ENCODE measurements at places on chromosomes 16 and 17. TPM values are rescaled to one million over a fixed set of nuclear protein-coding genes. Genes with fewer than 3 reads are reported as not detected.

GRCh38 chr16:83586036-83586435, 221.7 kb upstream of the HSBP1 start:
- DNase-seq = no peak

DNA sequence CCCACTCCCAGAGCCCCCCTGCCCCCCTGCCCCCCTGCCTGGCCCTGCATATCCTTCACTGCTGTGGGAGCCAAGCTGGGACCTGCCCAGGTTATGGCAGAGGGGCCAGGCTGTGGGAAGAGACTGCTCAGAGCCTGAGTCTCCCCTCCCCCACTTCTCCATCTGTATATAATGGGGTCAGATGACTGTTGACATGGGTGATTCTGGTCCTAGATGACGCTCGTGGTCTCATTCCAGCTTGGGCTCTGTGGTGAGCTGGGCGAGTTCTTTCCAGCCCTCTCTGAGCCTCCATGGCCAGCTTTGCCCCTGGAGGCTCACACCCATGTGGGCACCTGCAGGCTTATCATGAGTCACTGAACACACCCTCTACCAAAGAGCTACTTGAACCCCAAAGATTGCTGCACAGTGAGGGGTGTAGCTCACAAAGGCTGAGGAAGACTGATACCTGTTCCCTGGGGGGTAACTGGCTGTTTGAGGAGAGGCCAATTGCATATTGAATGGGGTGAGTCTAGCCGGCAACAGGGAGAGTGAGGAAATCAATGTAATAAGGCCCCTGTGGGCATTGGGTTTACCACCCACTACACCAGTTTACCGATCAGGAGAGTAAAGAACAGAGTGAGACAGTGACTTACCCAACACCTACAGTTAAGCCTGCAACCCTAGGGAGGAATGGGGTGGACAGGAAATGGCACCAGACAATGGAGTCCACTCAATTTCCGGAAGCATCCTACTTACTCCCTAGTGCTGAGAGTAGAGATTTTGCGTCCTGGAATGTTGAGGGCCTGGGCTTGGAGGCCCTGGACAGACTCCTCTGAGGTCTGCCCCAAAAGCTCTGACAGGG, 4.2 kb upstream of the SREBF1 start:
- no peak for DNase-seq

DNA sequence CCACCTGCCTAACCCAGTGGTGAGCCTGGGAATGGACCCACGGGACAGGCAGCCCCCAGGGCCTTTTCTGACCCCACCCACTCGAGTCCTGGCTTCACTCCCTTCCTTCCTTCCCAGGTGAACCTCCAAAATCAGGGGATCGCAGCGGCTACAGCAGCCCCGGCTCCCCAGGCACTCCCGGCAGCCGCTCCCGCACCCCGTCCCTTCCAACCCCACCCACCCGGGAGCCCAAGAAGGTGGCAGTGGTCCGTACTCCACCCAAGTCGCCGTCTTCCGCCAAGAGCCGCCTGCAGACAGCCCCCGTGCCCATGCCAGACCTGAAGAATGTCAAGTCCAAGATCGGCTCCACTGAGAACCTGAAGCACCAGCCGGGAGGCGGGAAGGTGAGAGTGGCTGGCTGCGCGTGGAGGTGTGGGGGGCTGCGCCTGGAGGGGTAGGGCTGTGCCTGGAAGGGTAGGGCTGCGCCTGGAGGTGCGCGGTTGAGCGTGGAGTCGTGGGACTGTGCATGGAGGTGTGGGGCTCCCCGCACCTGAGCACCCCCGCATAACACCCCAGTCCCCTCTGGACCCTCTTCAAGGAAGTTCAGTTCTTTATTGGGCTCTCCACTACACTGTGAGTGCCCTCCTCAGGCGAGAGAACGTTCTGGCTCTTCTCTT, 2.6 kb upstream of the STH start:
- no peak for DNase-seq

GRCh38 chr17:28828294-28829040, 14.1 kb downstream of the FAM222B start:
- peak; percentile 3 for DNase-seq

- peak; percentile 60 for DNase-seq
Measured at GRCh38 chr17:67076290-67076689, 31.9 kb downstream of the CACNG1 start.

GRCh38 chr17:73250851-73251640, 10.6 kb downstream of the CPSF4L start:
- DNase-seq = no peak

GRCh38 chr16:56789360-56789759, 59.4 kb downstream of the NUP93 start:
- DNase-seq = no peak

- no peak for DNase-seq
Measured at GRCh38 chr17:80423536-80424225, 8.7 kb downstream of the ENDOV start.

DNA sequence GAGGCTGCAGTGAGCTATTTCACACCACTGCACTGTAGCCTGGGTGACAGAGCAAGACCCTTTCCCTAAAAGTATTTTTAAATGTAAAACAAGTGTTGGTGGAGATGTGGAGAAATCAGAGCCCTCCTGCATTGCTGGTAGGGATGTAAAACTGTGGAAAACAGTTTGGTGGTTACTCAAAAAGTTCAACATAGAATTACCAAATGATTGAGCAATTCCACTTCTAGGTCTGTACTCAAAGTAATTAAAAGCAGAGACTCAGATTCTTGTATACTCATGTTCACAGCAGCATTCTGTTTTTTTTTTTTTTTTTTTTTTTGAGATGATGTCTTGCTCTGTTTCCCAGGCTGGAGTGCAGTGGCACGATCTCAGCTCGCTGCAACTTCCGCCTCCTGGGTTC, 141.8 kb downstream of the PITPNC1 start:
- DNase-seq = no peak

DNA sequence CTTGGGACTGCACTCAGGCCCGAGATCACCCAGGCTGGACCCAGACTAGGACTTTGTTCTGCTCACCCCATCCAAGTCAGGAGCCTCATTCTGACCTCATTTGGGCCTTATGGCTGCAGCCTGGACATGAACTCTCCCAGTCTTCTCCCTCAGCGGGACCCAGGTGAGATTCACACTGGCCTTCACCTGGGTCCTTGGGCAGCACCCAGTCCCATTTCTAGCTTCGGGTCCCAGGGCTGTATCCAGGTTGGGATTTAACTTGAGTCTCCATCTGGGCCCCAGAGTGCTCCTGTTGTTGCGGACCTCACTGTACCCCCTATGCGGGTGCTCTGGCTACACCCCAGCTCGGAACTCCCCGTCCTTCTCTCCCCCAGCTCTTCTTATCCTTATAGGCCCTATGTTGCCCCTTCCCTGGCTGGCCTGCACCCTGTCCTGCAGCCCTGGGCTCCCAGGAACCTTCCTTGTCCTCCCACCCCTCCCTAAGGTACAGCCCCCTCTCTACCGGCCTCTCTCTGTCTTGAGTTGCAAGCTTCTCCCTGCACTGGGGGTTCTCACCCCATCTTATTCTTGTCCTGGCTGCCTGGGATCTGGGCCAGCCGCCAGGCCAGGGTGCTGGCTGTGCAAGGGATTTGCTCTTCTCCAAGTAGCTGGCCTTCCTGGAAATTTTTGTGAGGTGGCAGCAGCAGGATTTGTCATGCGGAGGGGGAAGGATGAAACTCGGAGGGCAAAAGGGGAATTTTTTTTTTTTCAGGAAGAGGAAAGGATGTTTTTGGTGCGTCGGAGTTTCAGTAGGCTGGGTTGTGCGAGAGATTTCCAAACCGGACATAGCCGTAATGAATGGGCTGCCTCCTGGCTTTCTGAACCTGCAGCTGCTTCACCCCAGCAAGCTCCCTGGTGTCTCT, 904 bp downstream of the MAP2K3 start:
- DNase-seq = peak; percentile 65

DNA sequence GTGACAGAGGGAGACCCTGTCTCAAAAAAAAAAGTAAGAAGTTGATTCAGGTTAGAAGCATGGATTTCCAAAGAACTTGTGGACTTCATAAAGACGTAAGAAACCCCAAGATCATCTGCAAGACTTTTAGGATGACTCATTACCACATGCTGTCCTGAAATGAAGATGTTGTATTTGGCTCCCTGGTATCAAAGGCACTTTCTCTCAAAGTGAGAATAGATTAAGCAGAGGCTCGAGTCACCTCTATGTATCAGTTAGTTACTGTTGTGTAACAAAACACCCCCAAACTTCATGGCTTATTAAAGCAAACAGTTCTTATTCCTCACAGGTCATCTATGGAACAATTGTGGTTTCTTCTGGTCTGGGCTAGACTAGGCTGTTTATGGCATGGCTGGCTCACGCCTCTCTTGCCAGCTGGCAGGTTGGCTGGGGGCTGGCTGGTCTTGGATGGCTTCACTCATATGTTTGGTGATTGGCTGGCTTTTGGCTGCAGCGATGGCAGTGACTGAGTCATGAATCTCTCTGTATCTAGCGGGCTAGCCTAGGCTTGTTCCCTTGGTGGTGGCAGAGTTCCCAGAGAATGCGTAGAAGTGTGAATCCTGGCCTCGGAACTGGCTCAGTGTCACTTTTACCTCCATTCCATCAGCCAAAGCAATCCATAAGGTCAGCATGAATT, 60.4 kb upstream of the MSI2 start:
- no peak for DNase-seq

GRCh38 chr17:17152385-17152784, 53.7 kb downstream of the PLD6 start:
- no peak for DNase-seq

GRCh38 chr17:77690271-77691161, 268.0 kb upstream of the TNRC6C start:
- peak; percentile 36 for DNase-seq

- no peak for DNase-seq
Measured at GRCh38 chr17:68704871-68705713, 103.9 kb upstream of the FAM20A start.

DNA sequence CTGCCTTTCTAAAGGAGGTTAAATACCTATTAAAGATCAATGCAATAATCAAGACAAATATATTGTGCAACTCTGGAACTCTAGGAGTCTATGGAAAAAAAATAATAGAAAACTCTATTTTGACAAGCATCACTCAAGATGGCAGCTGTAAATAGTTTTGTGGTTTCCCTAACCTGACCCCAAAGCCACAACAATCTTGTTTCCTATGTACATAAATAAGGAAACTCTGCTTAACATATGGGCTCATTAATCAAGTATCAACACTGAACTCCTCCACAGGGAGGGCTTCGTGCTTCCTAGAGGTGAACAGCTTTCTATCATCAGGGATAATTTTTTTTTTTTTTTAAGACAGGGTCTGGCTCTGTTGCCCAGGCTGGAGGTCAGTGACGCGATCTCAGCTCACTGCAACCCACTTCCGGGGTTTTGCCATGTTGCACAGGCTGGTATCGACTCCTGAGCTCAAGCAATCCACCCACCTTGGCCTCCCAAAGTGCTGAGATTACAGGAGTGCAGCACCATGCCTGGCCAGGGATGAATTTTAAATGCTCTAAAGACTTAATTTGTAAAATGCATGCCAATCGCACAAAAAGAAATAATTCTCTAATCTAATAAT, 42.5 kb downstream of the ARHGAP17 start:
- DNase-seq = no peak

DNA sequence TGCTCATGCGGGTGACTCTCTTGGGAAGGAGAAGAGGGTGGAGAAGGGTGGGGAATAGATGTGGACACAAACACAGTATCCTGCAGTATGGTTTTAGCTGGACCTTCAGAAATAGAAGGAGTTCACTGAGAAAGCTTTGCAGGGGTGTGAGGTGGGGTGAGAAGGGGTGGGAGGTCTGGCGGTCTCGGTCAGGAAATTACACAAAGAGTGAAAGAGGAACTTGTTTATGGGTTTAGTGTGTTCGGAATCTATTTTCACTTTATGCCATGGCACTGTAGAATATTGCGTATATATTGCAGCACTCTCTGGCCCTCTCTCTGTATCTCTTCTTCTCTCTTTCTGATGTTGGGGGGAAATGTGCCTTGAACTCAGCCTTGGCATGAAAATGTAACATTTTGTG, 148.2 kb upstream of the GOT2 start:
- no peak for DNase-seq

- no peak for DNase-seq
Measured at GRCh38 chr17:62741290-62741689, 66.8 kb downstream of the MARCHF10 start.

DNA sequence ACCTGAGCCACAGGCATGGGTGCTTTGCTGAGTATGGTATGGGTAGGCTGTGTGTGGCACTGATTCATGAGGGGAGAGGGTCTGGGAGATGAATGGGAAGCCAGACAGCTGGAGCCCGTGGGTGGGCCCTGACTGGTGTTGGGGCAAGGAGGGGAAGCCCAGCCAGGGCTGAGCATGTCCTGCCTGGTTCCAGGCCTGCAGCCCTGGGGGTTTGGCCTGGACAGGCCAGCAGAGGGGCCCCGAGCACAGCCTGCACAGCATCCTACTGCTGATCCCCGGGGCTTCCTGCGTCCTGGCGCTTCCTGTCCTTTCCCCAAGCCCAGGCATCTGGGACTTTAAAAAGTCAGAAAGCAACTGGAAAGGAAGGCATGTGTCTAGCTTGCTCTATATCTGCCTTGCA, 4.6 kb upstream of the MVD start:
- no peak for DNase-seq

GRCh38 chr17:28575126-28575795, 1.4 kb downstream of the ALDOC start:
- DNase-seq = no peak

DNA sequence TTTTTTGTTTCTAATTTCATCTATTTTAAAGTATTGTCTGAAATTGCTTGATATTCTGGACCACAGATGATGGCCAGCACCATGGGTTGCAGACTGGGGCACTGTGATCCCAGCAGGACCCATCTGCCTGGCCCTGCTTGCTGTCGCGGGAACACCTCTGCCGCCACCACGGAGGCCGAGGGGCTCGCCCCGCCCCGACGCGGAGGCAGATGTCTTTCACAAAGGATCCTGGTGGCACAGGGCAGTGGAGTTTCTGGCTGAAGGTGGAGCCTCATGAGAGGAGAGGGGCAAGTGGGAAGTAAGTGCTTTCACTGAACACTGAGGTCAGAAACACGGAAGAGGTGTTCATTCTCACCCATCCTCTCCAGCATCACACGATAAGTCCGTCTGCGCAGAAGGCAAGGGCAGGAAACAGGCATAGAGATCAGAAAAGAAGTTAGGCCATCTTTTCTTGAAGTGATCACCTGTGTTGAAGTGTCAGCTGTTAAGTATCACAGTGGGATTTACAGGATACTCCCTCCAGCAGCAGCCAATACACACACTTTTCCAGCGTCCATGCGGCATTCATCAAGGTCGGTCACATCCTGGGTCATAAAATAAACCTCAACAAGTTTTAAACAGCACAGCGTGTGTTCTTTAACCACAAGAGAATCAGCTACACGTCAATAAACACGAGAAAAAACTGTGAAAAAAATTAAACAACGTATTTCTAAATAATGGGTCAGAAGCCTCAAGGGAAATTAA, 194.5 kb downstream of the RPTOR start:
- DNase-seq = no peak

GRCh38 chr16:88628512-88628974, 9.8 kb upstream of the IL17C start:
- DNase-seq = no peak

The GRB7 gene
- total RNA-seq = 5.0 TPM

The BMERB1 gene
- 10.4 TPM for total RNA-seq

The NME4 gene
- 83.6 TPM for total RNA-seq

The CD300LB gene
- 0.07 TPM for total RNA-seq

The CLEC18A gene
- not detected for total RNA-seq

The ATP6V0D1 gene
- total RNA-seq = 36.7 TPM

The C17orf100 gene
- 4.0 TPM for total RNA-seq

The CALB2 gene
- total RNA-seq = not detected

The C17orf50 gene
- total RNA-seq = not detected

The RNF112 gene
- 0.12 TPM for total RNA-seq

The SLFN12L gene
- total RNA-seq = 2.6 TPM

Measured in right lobe of liver (tissue), 6 donors.